NCI-H1417 treated with DMSO at 0.1 percent for 48 hours (cell line): ENCODE measurements at places on chromosomes 7 and 10.

GRCh38 chr7:3370068-3370830 lies 69.2 kb downstream of the SDK1 start:
- DNase-seq, result no peak

DNA sequence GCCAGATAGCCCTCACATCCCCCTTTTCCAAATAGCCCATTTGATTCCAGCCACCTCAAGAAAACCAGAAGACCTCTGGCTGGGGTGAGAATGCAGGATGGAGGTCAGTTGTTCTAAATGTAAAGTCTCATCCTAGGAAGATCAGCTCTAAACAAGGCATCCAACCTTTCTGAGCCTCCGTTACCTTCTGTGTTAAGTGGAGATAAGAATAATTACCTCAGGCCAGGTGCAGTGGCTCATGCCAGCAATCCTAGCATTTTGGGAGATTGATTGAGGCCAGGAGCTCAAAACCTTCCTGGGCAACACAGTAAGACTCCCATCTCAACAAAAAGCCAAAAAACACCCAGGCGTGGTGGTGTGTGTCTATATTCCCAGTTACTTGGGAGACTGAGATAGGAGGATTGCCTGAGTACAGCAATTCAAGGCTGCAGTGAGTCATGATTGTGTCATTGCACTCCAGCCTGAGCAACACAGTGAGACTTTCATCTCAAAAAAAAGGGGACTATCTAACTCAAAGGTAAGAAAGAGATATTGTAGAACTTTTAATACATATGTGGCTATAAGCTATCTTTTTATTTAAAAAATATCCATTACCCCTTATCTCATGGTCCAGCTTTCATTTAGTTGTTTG lies 43.5 kb downstream of the PRTFDC1 start:
- no peak for DNase-seq

DNA sequence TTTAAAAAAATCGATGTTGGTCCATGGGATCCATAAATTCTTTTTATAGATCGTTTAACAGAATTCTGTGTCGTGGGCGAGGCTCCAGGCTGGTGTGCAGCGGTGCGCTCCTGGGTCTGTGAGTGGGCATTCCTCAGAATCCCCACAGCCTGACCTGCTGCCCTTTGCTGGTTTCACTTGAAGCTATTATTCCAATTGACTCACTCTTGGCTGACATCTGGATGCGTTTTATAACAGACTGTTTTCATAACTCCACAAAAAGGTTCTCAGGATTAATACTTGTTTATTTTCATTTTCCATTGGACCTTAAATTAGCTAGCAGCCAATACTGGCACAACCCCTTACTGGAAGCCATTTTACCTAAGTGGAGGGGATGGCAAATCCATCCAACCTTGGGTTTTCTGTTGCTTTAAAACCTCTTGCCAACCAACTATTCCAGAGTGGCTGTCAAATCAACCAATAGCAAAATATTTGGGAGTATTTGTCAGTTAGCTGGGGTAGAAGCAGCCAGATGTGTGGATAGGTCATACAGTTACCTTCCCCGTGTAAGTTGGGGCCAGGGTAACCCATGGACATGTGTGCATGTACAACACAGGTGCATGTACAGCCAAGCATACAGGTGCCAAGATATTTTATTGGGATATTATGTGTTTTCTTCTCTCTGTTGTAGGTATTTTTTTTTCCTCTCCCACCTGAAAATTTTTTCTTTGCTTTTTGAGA lies 160.7 kb upstream of the ZNF32 start:
- DNase-seq, result no peak

- DNase-seq, result no peak
These were observed 45.2 kb upstream of the EXOC4 start for GRCh38 chr7:133207687-133208086.

- DNase-seq, result no peak
These were observed 139.9 kb downstream of the ARL4A start for GRCh38 chr7:12827219-12827821.

- no peak for DNase-seq
These were observed 846.5 kb downstream of the TYW1 start for GRCh38 chr7:67843001-67843565.

DNA sequence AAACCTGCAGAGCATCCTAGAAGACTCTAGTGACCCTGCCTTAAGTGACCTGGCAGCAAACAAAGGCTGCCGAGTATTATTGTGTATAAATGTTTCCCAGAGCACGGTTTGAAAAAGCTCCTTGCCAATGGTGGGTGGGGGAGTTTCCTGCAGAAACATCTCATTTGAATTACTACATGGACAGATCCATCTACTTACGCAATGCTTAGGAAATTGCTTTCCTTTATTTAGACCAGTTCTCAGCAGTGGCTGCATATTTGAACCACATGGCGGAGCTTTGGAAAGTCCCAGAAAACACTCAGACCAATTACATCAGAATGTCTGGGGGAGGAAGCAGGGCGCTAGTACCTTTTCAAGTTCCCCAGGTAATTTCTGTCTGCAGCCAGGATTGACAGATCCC lies 560.9 kb downstream of the SDK1 start:
- no peak for DNase-seq

DNA sequence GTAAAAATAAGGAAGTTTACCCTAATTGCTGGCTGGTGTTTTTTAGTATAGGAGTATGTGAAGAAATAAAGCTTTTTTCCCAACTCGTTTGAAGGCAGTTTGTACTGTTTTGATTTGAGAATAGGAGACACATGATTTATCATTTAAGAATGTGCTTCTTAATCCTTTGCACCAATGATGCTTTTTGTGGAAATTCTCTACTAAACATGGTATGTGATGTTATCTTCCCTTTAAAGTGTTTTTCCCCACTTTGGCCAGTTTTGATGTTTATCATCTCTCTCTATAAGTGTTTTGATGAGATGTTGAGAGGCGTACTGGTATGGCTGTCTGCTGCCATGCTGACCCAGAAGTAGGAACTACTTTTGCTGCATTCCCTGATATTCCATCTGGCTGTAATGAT lies 85.1 kb downstream of the SUGCT start:
- no peak for DNase-seq

- DNase-seq, result no peak
These were observed 9.1 kb downstream of the COMTD1 start for GRCh38 chr10:75226656-75227055.

- no peak for DNase-seq
These were observed at the start of gene ANXA11 for GRCh38 chr10:80205477-80206276. ANXA11 (minus strand) TSS chr10:80205537; CDS start chr10:80172861, 32,676 bp downstream.

GRCh38 chr10:133010095-133010842 lies 67.9 kb upstream of the CFAP46 start:
- no peak for DNase-seq

- DNase-seq, result no peak
These were observed 814 bp downstream of the RUFY2 start for GRCh38 chr10:68406111-68406814.

GRCh38 chr7:134482858-134483257 lies 24.0 kb upstream of the AKR1B1 start:
- no peak for DNase-seq

DNA sequence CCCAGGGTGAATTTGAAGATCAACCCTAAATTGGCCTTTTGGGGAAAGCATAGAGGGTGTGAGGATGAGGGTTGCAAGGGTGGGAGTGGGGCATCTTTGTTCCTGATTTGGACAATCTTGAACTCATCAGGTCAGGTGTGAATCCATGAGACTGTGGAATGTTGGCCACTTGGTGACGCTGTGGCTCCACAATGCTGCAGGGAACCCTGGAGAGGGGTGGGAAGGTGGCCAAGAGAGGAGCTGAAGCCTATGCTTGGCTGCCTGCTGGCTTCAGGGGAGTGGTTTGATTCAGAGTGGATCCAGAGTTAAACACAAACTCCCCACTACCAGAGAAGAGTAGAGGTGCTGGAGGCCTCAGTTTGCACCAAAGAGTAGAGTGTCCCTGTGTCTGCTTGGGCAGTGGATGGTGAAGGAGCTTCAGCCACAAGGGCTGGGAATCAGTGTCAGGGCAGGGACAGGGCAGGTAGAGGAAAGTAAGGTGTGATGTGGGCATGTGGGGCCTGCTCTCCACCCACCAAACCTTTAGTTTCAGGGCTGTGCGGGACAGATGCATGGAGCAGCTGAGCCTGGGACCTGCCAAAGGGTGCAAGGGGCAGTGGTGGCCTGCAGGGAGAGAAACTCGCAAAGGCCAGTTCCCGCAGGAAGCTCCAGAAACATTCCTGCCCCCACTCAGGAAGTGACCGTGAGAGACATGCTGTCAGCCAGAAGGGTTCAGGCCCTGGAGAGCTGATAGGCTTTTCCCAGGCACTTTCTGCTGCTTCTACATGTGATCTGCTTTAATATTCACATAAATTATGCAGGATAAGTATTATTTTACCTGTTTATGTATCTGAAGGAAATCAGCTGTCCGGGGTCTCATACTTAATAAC lies 81.0 kb upstream of the PRSS58 start:
- DNase-seq, result no peak

GRCh38 chr7:14858866-14859265 lies 43.7 kb downstream of the DGKB start:
- DNase-seq, result no peak
